ENCODE measurements at places on chromosomes 7 and 10.

GRCh38 chr7:36132012-36132411 is 21.0 kb upstream of the EEPD1 start:
- DNase-seq: no peak

GRCh38 chr7:155789001-155789725 is 23.1 kb downstream of the SHH start:
- DNase-seq: no peak

DNA sequence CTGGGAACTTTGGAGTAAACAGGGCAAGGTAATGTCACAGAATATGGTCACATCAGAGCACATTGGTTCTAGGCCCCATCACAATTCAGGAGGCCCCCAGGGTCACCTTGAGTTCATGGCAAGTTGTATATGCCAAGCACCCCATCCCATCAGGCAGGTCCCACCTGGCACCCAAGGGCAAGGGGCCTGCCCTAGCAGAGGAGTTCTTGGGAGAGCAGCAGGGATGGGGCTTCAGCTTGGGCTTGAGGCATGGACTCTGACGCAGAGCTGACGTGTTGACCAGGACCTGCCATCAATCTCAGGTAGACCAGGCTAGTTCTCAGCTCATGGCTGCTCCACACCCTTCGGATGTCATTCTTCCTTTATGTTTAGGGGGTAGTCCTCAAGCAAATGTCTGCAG is 20.9 kb downstream of the PLAC9 start:
- DNase-seq: no peak

DNA sequence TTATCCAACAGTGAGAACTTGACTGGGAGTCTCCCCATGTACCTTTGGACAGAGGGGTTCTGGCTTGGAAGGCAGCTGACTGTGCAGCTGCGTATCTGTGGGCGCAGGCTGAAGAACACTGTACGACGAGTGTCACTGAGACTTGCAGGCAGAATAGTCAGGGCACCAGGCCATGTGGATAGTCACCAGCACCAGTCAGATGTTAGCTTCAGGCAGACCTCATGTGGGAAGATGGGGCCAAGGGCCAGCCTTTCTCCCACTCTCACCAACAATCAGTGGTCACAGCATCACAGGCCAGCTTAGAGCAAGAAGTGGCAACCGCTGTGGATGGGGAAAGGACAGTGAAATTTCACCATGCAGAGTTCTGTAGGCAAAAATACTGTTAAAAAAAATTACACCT is 43.4 kb upstream of the GJD4 start:
- no peak for DNase-seq

GRCh38 chr7:133682364-133683181 is 429.7 kb downstream of the EXOC4 start:
- DNase-seq: no peak

- DNase-seq: no peak
Observed at GRCh38 chr7:4791101-4791737, 15.8 kb downstream of the AP5Z1 start.

Data from DMS153 (cell line).